ENCODE measurements at places on chromosomes 2 and 18.
A peak's percentile ranks its signal among the peaks of the same experiment; 100 is the strongest.

DNA sequence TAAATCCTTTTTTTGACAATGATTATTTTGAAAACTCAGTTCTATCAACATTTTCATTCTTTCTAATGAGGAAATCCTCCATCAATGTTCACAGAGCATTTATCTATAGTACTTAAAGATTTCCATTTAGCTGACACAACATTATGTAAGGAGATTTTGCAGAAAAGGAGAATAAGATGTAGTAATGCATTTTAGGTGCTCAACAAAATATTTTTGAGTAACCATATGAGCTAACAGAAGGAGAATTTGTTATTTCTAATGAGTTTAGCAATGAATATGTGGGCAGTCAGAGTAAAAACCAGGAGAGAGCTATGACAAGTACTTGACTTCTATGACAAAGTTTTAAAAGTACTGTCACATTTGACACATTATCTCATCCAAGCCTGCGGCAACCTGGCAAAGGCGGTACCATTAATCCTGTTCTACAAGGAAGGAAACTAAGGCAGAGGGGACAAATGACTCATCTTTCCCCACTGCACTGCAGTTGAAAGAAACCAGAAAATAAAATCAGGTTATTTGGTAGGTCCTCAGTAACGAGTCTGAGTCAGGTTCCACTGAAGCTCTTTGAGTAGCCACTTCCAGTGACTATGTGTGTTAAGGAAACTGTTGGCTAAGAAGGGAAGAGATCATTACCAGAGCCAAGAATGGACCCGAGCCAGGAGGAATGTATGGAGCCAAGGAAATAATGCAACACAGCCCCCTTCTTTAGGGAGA, 134.1 kb upstream of the ITGB6 start:
- DNase-seq = peak; percentile 90

- peak; percentile 59 for DNase-seq
These were observed 16.3 kb downstream of the NRP2 start for GRCh38 chr2:205698286-205699268.

DNA sequence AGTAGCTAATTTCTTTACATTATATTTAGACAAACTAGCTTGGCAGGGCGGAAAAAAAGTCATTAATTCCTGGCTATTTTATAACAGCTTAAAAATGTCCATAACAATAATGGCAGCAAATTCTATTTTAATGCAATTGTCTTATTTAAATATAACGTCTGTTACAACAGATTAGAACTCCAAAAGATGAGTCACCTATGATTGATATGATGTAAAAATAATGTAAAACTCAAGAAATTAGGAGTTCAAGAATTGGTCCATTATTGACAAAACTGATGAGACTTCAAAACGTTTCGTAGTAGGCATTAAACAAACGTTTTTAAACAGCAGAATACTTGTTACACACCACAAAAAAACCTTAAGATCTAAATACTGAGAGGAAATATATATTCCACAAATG, 2.7 kb downstream of the XPO1 start:
- no peak for DNase-seq

DNA sequence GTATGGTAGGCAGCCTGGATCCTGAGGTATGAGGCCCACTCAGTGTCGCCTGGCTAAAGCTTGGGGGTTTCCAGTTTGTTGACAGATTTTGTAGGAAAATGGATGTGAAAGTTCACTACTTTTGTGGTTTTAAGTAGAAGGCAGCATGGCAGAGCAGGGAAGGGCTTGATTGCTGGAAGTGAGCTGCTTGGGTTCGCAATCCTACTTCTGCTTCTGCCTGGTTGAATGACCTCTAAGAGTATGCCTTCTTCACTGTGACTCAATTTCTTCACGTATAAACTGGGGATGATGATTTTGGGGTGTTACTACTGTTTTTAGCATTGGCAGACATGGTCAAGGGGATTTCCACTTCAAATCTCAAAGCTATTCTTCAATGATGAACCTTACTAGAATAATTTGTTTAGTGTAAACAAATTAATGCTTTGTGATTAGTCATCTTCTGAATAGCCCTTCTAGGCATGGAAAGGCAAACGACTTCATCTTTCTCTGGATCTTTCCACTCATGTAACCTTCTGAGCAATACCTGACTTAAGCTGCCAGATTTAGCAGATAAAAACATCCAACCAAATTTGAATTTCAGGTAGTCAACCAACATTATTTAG, 13.2 kb downstream of the BMP10 start:
- DNase-seq = no peak

DNA sequence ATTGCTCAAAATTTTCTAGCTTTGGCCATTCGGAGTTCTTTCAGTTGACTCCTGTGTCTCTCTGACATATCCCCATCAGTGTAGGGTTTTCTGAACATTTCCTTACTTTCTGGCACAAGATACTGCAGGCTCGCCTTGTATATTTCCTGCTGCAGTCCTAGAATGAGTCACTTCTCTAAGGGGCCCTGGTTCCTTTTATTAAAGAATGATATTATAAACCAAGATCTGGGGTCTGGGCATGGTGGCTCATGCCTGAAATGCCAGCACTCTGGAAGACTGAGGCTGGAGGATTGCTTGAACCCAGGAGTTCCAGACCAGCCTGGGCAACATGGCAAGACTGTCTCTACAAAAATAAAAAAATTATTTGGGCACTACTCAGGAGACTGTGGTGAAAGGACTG, 3.0 kb upstream of the RPL37A start:
- peak; percentile 71 for DNase-seq

- DNase-seq = no peak
These were observed 61.7 kb upstream of the IL1R2 start for GRCh38 chr2:101930019-101930418.

DNA sequence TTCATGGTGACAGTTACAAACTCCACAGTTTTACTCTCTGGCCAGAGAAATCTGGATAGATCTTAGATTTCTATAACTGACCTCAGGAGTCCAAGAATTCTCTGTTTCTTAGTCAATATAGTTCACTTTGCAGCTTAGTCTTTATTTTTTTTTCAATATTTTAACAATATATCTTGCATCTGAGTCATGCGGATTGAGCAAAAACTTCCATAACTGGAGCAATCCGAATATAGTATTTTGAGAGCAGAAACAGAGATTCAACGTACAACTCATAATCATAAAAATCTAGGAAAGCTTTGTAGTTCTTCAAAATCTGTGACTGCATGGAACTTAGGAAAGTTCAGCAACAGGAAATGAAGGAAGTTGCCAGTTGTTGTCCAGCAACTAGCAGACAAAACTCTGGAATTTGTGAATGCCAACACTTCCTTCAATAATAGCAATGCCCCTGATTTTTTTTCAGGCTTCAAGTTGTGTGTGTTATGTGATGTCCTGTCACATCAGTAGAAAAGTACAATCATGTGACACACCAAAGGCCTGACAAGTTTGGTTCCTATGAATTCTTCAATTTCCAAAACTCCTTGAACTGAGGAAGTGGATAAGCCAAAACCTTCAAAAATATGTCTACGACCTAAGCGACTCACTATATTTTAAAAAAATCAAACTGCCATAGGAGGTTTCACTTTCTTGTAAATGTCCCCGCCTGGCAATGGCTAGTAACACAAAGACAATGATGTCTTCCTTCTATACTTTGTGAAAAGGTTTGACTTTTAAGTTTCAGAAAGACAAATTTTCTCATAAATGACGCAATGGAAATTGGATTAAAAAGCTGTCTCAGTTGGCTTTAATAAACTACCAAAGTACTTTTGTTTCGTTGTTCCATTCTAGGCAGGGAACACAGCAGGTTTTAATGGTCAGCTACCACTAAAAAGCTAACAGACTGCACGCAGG, 510.6 kb downstream of the ERBB4 start:
- DNase-seq = peak; percentile 51

DNA sequence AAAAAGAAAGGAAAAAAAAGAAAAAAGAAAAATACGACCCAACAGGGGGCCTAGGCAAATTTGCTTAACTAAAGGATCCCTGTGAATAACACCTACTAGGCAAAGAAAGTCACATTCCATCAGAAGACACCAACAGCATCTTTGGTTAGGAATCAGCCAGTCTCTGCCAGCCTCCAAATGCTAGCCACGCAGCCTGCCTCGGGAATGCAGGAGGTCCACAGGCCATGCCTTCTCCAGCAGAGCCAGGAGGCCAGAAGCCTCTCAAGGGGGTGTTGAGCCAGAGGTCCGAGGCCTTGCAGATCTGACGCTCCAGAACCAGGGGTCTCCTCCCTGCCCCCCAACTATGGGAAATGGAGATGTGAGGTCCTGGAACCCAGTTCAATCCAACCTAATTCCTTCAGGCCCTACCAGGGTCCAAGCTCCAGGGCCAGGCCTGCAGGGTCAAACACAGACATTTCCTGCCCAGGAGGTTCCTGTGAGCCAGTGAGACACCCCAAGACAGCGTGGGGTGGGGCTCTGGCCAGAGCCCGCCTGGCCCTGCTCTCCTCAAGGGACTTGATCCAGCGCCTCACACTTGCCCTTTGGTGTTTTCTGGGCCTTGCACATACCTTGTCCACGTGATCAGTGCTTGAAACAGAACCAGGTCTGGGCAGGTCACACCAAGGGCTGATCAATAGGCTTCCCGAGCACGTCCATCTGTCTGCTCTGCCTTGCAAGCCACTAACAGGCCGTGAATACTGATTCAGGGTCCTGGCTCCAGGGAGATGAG, 289.6 kb upstream of the ID2 start:
- no peak for DNase-seq

DNA sequence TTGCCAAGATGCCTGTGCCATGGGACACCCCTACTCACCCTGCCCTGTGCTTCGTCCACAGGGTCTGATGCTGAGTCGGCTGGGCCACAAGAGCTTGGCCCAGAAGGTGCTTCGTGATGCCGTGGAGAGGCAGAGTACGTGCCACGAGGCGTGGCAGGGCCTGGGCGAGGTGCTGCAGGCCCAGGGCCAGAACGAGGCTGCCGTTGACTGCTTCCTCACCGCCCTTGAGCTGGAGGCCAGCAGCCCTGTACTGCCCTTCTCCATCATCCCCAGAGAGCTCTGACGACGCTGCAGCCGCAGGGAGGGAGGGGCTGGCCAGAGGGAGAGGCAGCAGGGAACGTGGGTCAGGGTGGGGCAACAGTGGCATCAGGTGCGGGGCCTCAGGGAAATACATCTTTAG, 81.5 kb downstream of the STPG4 start:
- DNase-seq = no peak

DNA sequence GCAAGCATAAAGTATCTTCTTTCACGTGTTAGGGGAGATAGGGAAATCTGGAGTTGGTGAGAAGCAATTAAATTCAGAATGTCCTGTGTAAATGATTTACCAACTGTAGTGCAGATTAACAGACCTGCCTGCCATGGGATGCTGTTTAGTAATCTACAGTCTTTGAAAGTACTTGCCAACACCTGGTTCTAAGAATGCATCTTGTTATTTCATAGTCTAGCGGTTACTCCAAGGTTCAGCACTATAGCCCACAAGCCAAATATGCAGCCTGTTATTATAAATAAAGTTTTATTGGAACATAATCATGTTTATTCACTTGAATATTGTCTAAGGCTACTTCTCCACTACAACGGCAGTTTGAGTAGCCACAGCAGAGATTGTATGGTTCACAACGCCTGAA, 100.8 kb downstream of the OSBPL6 start:
- DNase-seq = no peak

GRCh38 chr2:176872406-176872805, 340.2 kb upstream of the HNRNPA3 start:
- DNase-seq = no peak

DNA sequence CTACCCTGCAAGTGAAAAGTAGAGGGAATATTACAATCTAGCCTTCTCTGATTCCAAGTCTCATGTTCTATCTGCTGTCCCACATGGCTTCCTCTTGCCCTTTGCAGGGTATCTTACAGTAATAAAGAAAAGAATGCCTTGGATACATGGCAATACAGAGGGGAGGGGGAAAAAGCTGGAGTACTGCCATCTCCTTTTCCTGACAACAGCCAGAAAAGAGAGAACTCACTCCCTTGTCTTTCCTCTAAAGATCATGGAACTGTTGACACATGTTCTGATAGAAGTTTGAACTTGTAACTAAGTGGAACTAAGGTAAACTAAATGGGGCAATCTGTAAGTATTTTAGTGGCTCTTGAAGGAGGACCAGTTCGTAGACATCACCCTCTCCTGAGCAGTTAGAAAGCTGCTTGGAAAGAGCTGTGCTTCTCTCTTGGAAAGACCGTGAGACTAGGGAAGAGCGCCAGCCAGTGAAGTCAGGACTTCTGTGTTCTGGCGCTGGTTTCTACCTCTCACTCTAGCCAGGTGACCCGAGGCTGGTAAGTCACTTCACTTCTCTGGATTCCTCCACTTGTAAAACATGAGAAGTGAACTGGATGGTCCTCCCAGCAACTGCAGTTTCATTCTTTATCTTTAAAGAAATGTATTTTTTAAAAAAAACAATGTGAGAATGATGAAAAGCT, 242.3 kb upstream of the FOSL2 start:
- no peak for DNase-seq

DNA sequence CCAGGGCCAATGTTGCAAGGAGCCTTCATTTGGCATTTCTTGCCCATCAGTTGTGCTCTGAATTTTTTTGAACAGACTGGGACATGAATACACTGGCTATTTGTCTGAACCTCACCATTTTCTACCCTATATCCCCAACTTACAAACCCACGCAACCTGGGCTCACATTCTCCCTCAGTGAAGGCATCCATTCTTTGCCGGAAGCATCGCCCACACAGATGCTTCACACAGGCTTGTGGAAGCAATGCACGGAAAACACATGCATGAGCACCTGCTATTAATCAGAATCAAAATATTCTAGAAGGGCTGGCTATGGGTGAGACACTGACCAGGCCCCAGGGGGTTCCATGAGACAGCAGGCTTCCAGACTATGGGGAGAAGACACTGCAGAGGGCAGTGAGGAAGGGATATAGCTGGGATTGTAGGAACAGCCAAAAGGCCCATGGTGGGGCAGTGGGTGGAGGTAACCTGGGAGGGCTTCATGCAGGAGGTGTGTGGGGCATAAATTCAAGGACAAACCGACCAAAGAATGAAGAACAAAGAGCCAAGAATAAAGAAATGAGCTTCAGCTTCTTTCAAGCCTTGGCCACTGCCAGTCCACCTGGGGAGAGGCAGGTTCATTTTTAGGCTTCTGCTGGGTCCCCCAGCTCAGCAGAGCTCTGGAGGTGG, 261.5 kb downstream of the CELF4 start:
- DNase-seq = no peak

- peak; percentile 70 for DNase-seq
These were observed 10.2 kb downstream of the TNFAIP6 start for GRCh38 chr2:151367571-151367970.

DNA sequence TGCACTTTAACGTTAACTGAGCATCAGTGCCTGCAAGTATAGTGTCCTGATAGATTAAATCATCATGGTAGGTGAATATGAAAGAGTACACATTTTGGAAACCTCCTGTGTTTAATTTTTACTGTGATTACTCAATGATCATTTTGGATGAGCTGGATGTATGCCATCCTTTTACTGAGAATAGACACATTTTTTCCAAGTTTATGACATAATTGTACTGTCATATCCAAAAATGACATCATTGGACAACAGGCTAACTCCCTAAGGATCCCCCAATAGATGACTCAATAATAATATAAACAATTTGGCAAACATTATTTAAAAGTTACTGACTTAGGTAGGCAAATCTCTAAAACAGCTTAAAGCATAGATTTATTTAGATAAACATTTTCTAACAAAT, 410.8 kb upstream of the REG3G start:
- DNase-seq = no peak

GRCh38 chr2:151803811-151804210, 24.4 kb downstream of the ARL5A start:
- DNase-seq = no peak

GRCh38 chr2:240374085-240374907, 61.2 kb upstream of the GPC1 start:
- peak; percentile 86 for DNase-seq
